ENCODE measurements at places on chromosomes 5 and 9.

DNA sequence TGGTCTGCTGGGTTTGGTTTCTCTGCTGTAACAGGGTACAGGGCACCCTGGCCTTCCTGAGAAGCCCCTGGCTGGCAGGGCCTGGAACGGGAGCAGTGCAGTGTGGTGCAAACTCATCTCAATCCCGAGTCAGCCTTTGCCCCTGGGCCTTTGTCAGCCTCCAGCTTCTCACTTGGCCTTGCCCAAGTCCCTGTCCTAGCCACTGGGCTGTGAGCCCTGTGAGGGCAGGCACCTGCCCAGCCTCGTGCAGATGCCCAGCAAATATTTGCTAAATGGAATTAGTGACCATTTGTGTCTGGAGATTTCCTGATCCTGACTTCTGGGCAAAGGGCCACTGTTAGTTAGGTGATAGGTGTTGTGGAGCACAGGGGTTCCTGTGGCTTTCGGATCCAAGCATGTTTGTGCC is 13.0 kb downstream of the RGS3 start:
- DNase-seq: no peak

GRCh38 chr9:4936823-4937222 is 48.2 kb upstream of the JAK2 start:
- DNase-seq: no peak

DNA sequence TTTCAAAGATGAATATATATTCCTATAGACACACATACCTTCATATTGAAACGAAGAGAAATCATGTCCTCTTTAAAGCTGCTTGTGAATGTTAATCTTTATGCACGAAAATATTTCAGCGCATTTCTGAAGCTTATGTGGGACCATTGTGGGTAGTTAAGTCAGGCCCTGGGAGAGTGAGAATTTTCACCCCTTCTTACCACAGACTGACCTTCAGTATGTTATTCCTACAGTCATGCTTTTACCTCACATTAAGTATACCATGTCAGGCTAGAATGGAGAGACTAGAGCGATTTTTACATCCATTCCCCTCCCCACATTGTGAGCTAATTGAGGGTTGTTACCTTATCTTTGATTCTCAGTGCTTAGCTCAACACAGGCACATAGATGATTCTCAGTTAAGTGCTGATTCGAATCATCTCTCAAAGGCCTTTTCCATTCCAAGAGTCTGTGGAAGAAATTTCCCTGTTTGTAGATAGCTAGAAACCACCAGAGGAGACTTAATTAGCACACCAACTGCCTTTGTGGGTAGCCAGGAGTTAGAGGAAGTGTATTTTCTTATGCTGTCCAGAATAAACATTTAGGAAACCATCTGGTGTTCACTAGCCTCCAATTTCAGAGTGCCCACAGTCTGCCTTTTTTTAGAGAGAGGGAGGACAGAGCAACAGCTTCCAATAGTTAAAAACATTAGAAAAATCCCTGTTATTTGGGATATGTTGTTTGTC is 110.5 kb downstream of the MEGF10 start:
- DNase-seq: no peak

DNA sequence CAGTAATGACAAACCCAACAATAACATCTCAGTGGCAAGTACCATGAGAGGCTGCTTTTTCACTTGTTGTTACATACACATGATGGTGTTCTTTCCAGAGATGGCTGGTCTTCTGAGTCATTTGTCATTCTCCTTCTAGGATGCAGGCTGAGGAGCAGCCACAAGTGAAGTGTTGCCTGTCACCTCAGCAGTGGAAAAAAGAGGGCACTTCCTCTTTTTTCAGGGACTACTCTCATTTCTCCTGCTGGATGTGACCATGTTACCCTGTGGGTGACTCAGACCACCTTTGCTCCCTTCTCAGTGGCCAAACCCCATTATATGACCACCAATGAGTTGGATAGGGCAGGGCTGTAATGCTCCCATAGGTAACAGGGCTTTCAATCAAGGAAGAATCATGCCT is 587.0 kb upstream of the ADAMTS16 start:
- no peak for DNase-seq

GRCh38 chr9:115808108-115808507 is 345.5 kb upstream of the PAPPA start:
- DNase-seq: no peak

GRCh38 chr5:123800640-123801039 is 288.7 kb downstream of the CSNK1G3 start:
- DNase-seq: no peak

- DNase-seq: no peak
Measured at GRCh38 chr9:37540634-37541033, 35.5 kb downstream of the FBXO10 start.

DNA sequence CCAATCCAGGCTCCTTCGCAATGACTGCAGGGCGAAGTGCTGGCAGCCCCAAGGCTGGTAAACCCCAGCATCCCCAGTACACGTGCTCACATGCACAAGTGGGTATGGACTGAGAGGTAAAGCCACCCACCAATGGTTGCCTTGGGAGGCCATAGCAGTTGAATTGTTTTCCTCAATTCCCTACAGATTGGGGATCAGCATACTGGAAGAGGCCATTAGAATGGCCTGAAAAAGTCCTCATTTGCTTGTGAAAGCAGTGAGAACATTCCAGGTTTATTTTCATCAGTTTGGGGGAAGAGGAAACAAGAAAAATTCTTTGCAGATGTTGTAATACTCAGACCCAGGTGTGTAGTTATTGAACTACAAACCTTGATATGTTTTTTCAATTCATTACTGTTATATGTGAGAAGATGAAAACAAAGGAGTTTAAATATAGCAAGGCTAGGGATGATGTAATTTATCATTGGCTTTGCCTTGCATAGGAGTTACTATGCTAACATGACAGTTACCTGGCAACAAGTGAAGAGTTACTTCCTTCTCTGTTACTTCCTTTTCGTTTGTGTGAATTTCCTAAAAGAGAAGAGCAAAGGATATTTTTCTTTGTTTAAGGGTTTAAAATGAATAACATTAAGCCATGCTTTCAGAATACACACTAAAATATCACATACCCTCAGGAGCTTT is 36.4 kb downstream of the MTMR12 start:
- no peak for DNase-seq

- no peak for DNase-seq
Measured at GRCh38 chr5:128053291-128053954, 30.1 kb upstream of the SLC12A2 start.

- no peak for DNase-seq
Measured at GRCh38 chr9:131752231-131752884, 12.5 kb upstream of the RAPGEF1 start.

GRCh38 chr5:40755093-40755406 is 711 bp downstream of the TTC33 start:
- DNase-seq: peak; percentile 42

GRCh38 chr5:141695627-141696215 is 13.7 kb upstream of the ARAP3 start:
- DNase-seq: no peak

- no peak for DNase-seq
Measured at GRCh38 chr9:88872192-88872946, 118.9 kb upstream of the S1PR3 start.

- DNase-seq: no peak
Measured at GRCh38 chr9:106934442-106935238, 71.7 kb downstream of the ZNF462 start.

GRCh38 chr9:80651044-80651443 is 1038.3 kb downstream of the TLE1 start:
- no peak for DNase-seq

GRCh38 chr9:111975709-111976108 is 79.1 kb downstream of the UGCG start:
- peak; percentile 45 for DNase-seq

DNA sequence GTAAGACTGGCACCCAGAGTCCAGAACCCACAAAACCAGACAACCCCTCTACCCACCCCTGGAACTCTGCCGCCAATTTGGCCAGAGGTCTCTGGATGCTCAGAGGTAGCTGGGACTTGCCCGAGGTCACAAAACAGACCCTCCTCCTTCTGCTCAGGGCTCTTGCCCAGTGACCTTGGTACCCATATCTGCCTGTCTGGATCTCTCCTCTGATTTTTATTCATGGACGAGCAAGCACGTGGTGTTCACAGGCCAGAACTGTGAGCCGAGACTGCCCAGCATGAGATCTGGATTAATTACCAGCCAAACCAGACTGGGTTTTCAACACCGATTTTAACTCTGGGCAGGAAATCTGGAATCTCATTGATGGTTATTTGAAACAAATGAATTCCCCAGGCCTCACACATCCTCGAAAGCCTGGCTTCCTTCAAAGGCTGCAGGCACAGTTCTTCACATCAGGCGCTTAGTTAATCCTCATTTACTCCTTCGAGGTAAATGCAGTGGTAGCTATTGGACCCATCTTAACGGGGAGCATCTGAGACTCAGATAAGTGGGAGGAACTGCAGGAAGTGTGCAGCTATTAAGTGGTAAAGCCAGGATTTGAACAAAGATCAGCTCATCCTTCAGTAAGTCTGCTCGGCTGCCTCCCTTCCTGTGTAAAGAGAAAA is 21.4 kb downstream of the COL27A1 start:
- no peak for DNase-seq

- DNase-seq: no peak
Measured at GRCh38 chr9:70488098-70488792, 73.8 kb upstream of the KLF9 start.

DNA sequence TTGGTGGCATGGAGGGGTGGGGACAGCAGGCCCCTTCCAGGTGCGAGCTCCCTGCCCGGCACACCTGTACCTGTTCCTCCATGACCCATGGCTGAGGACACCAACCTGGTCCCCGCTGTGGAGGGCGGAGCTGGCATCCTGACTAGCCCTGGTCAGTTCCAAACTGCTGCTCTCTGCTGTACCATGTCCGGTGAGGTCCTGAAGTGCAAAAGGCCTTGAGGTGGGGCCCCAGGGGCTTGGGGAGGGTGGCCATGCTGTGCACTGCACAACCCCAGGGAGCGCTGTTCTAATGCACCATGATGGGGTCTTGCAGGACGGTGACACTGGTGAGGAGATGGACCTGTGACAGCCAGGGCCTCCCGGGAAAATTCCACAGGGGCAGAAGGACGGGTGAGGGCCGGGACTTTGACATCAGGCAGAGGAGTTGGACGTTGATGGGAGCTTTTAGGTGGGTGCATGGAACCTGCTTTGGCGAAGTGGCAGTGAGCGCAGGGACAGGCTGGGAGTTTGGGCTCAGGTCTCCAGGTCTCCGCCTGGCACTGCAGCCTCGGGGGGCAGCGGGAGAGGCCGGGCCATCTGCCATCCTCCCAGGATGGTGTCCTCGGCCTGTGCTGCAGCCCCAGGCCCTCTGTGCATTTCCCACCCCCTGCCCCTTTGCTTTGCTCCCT is 38.9 kb downstream of the COL5A1 start:
- DNase-seq: no peak

GRCh38 chr9:124684169-124684568 is 86.9 kb downstream of the NR6A1 start:
- no peak for DNase-seq

DNA sequence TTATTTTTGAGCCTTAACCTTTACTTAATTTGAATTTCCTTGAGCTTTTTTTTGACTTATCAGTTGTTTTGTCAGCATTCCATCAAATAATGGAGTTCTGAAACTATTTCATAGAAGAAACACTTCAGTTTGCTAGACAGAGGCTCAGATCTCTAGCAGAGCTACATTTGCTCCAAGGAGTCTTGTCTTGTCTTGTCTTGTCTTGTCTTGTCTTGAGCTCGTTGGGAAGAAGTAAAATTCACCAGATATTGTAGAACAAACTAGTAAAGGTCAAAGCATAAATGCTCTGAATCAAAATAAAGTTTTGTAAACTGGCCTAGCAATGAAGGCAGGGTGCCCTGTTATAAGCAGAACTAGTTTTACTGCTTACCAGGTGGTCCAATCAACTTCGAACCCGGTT is 33.5 kb downstream of the RAB24 start:
- no peak for DNase-seq

DNA sequence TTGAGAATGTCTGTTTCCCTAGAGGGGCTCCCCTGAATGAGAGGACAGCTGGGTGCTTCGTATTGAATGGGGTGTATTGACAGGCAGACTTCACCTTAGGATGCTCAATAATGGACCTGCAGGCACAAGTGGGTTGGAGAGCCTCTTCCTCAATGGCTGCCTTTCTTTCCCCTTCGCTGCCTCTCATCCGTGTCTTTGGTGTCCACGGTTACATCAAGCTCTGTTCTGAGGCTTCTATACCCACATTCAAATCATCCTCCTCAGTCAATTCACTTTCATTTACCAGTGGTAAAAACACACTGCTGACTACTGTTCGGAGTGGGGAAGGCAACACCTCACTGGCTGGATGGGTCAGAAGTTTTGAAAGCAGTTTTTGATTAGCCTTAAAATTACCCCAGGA is 20.6 kb downstream of the LIX1 start:
- no peak for DNase-seq

GRCh38 chr5:157475432-157475831 is 15.4 kb downstream of the NIPAL4 start:
- DNase-seq: no peak

GRCh38 chr5:138448481-138449398 is 9.9 kb downstream of the REEP2 start:
- no peak for DNase-seq

DNA sequence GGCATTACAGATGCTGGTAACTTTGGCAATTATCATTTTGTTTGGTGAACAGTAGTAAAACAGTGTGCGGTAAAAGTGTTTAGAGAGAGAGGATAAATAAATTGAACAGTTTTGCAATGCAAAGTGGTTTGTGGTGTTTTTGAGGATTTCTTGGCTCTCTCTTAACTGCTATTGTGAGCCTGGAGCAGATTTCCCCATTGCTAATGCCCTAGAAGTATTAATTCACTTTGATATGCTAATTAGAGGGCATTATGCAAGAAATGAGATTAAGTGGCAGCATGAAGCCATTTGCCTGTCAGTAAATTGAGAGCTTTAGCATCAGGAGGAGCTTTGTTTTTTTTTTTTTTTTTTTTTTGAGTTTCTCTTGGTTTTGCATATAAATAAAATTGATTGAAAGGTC is 8.2 kb downstream of the PBX3 start:
- DNase-seq: peak; percentile 24

DNA sequence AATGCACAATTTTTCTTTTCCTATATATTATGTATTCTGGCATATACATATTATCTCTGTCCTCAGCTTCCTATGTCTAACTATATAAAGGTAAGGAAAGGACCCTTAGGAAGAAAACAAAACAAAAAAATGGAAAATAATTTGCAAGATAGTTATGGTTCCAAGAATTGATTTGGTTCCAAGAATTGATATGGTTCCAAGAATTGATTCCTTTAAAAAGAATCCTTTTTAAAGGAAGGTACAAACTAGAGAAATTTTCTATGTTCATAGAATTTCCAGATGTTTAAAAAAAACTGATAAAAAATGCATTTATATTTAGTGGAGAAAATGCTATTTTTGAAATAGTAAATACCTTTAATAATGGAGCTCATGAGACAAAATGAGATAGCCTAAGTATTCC is 12.1 kb downstream of the LYRM7 start:
- no peak for DNase-seq

GRCh38 chr9:72038408-72038807 is 22.0 kb downstream of the C9orf57 start:
- no peak for DNase-seq

DNA sequence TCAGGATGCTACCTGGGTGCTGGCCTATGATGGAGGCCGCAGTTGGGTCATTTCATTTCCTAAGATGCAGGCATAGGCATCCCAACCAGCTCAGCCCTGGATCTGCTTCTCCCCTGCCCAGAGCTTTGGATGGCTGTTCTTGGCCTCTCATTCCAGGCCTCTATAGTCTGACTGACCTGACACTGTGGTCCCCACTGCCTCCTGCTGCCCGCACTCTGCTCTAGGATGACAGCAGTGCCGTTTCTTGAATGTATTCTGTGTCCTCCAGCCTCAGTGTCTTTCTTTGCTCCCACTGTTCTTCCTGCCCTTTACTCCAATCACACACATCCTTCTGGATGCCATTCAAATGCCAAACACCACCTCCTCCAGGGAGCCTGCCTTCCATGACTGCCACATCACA is 235.7 kb downstream of the HSPA4 start:
- peak; percentile 12 for DNase-seq

- DNase-seq: peak; percentile 67
Measured at GRCh38 chr5:61809651-61810050, 477.6 kb downstream of the ZSWIM6 start.
